NCI-H146 (cell line): ENCODE measurements at places on chromosomes 6 and 20.
A peak's percentile ranks its signal among the peaks of the same experiment; 100 is the strongest.

DNA sequence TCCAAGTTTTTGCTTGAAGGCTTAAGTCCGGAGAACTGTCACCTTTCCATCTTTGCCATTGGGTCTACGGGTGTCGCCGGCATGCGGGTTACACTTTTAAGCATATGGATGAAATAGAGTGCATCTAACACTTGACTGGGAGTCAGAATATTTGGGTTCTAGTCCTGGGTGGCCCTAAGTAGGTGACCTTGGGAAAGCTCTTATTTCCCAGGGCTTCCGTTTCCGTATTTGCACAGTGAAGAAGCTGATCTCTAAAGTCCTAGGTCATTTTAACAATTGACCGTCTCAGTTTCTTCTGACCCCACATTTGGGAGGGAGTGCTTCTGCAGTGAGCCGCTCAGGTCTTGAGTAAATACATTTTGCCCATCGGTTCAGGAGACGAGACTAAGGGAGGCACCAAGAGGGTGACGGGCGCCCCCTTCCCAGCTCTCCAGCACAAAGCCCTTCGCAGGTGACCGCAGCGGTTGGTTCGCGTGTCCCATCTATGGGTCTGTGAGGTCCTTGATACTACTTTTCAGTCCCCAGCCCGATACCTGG is 651 bp upstream of the BLTP3A start:
- DNase-seq: peak; percentile 70

DNA sequence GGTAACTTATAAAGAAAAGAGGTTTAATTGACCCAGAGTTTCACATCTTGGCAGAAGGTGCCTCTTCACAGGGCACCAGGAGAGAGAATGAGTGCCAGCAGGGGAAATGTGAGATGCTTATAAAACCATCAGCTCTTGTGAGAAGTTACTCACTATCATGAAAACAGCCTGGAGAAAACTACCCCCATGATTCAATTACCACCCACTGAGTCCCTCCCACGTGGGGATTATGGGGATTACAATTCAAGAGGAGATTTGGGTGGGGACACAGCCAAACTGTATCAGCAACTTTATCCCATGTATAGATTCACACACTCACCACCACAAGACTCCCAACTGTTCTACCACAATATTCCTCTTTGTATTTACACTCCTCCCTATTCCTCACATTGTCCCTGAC is 10.6 kb downstream of the PDSS2 start:
- no peak for DNase-seq

DNA sequence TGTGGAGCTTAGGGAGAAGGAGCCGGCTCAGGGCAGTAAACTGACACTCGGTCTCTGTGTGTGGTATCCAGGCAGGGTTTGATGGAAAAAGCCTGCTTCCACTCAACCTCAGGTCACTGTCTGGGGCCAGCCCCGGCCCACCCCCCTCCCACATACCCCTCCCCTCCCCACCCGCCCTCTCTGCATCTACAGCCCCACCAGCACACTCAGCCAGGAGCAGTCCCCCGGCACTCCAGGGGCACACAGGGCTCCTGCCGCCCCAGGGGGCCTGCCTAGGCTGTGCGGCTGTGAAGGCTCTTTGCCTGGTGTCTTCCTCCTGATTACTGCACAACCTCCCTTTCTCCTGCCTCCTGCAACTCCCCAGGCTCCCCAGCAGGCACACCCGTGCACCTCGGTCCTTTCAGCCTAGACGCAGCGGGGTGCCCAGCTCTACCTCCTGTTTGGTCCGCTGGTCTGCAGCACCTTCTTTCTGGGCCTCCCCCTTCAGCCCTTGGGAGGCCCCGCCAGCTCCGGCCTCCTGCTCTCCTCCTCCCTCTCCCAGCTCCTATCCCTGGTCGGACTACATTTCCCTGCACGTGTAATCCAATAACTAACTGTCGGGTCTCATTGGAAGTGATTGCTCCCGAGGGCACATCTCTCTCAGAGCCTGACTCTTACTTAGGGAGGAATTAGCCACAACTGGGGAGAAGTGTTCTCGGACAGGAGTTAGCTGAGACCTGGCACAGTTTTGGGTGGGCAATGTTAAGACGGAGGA is 1.3 kb upstream of the FOXF2 start:
- no peak for DNase-seq

DNA sequence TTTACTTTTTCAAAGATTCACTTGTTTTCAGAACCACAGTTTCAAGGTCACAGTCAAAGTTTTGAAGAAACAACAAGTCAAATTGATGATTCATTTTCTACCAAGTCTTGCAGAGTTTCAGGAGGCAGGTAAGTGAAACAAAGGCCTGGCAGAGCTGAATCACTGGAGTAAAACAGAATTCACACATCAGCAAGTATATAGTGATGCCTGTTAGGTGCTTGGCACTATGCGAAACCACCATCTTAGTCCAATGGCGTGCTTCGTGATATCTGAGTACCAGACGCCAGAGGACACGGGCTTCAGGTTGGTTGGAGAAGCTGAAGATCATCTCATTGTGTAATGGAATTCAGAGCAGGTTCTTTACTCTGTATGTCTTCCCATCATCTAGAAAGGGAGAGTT is 75.9 kb downstream of the RTN4IP1 start:
- DNase-seq: no peak

DNA sequence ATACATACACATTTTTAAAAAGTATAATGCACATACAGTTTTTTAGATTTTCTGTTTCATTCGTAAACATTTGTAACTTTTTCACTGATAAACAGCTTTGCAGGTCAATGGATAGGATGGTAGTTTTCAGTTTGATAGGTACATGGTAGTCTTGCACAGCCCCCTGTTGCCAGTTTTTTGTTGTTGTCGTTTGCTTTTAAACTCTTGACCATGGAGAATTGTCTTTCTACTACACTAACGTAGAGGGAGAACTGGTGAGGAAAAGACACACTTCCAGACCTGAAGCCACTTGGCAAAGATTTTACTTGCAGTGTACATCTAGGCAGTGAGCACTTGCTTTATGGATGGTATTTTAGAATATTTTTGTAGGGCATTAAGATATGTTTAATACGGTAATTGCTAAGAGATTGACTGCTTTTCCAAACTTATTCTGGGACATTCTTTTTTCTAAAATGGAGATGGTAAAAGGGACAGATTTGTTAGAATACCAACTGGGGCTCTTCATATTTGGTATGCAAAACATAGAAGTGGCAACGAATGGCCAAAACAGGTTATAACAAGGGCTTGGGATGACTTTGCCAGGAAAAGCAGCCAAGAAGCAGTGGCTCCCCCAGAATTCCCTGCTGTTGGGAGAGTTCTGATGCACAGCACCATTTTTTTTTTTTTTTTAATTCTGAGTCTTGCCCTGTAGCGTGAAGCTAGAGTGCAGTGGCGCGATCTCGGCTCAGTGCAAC is 1.5 kb downstream of the PYGB start:
- DNase-seq: no peak

DNA sequence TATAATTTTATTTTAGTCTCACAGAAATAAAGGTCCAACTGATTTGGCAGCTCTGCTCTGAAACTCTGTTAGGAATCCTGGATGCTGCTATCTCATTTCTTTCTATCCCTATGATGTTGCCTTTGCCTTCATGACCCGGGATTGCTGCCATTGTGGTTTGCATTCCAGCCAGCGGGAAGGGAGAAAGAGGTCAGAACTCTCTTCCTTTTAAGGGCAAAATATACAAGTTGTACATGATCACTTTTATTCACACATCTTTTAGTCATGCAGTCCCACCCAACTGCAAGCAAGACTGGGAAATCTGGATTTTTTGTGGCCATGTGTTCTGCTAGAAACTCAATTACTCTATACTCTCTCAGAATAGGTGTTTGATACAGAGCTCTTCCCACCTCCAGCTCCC is 263.1 kb upstream of the ZFP64 start:
- DNase-seq: no peak
